ENCODE measurements at places on chromosomes 6 and 20. TPM values are rescaled to one million over a fixed set of nuclear protein-coding genes. Genes with fewer than 3 reads are reported as not detected.

FKBP1C gene
- 0.21 TPM for total RNA-seq

FAM83C gene
- not detected for total RNA-seq

SLC2A10 gene
- total RNA-seq = 3.8 TPM

TRIM40 gene
- not detected for total RNA-seq

C6orf15 gene
- total RNA-seq = not detected

DEFB116 gene
- not detected for total RNA-seq

ARFGEF3 gene
- total RNA-seq = 3.3 TPM

SAPCD1 gene
- 0.27 TPM for total RNA-seq

CBLN4 gene
- under 0.01 TPM for total RNA-seq

PRND gene
- total RNA-seq = not detected
